Ascending aorta (tissue), 2 donors: ENCODE measurements at places on chromosomes 1 and 21.
A peak's percentile ranks its signal among the peaks of the same experiment; 100 is the strongest.

DNA sequence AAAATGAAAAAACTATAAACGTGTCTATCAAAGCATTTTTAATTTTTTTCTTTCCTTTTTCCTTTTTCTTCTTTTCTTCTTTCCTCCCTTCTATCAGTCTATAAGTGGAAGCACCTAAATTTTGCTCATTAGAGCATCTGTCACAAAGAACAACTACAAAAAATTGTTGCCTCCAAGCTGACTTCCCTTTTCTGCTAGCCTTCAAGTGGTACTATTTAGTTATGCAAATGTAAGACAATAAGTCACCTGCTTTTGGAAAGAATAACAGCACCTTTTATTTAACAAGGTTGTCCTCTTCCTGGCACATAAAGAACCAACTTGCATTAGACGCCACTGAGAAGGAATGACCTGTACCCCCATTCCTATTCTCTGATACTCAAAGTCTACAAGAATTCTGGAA lies 45.0 kb upstream of the C1orf53 start:
- no peak for DNase-seq

- DNase-seq, result no peak
Observed at GRCh38 chr1:182235952-182236650, 155.5 kb downstream of the GLUL start.

GRCh38 chr1:37471345-37472231 lies 2.8 kb upstream of the ZC3H12A start:
- DNase-seq, result peak; percentile 95

DNA sequence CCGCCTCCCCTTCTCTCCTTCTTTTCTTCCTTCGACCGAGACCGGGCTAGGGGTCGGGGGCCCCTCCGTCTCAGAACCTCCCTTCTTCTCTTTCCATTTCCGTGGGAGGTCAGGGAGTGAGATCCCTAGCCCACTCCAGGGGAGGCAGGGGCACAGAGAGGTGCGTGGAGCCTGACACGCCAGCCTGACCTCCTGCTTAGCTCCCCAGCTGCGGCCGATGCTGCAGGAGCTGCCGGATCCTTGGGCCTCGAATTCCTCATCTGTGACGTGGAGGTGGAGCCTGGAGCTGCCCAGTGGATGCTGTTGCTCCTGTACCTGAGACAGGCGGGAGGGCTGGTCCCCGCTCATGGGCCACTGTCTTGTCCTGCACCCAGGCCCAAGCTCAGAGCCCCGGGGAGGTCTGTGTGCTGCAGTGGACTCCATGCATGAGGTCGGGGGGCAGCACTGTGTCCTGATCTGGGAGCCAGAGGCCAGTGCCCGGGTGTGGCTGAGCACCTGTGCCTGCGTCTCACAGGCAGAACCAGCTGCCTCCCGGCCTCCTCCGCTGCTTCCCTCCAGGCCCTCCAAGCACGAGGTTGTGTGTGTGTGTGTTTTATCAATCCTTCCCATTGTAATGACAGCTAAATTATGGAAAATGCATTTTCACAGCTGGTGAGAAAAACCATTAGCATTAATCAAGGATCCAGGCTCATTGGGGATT lies 55.3 kb upstream of the TTC34 start:
- no peak for DNase-seq

DNA sequence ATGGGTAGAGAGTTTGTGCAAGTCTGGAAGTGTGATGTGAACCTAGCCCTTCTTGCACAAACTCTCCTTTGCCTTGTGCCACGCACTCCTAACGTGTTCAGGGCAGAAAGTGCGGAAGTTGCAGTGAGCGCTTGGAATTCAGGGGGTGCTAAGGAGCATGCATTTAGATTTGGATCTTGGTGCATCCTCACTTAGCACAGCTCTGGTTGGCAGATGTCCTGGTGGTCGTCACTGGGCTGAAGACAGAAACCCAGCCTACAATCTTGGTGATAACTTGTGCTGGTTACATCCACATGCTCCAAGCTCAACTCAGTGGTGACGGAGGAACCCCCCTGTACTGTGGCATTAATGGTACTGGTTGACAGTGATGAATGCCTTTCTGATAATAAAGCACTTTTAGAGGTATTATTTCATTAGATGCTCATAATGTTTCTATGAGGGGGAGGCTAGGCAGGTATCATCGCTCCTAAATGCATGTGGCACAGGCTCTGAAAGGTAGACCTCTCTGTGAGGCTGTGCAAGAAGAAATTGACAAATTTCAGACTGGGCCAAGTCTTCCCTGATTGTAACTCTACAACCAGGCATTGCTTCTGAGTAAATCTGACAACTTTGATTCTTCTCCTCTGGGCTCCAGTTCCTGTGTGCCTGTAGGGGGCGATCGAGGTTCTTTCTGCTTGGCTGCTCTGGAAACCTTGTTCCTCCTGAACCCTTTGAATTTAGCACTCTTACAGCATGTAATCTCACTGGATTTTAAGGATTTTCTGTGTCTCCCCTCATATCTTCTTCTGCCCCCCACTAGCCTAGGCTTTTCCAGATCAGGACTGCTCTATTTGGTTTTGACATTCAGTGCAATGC lies 40.6 kb downstream of the MAPKAPK2 start:
- DNase-seq, result peak; percentile 31

GRCh38 chr1:54121482-54122134 lies 31.2 kb downstream of the CDCP2 start:
- DNase-seq, result no peak

DNA sequence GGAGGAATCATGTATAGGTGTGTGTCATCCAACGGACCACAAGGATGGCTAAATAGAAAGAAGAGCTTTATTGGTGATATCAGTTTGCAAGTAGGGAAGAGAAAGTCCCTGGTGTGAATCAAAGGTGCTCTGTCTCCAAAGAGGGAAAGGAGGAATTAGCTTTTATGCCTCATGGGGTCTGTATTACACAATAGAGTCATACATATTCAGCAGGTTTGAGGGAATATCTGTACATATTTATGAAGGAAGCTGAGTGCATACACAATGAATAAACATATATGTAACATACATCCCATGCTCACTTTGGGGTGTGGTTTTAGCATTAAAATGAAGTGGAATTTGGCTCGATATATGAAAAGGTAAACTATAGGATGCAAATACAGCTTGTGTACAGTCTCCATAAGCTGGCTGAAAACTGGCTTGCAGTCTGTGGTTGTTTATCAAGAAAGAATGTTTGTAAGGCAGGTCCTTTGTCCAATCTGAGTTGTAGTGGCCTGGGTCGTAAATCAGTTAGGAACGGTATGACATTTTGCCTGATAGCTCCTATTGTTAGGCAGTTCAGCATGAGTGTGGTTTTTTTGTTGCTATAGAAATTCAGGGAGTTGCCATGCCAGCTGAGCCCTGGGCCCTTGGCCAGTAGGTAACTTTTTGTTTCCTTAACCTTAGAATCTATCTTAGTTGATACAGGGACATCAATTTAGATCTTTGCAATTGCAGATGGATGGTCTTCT lies 198.0 kb upstream of the ZP4 start:
- DNase-seq, result no peak

- no peak for DNase-seq
Observed at GRCh38 chr1:225926551-225927113, 2.6 kb upstream of the PYCR2 start.

DNA sequence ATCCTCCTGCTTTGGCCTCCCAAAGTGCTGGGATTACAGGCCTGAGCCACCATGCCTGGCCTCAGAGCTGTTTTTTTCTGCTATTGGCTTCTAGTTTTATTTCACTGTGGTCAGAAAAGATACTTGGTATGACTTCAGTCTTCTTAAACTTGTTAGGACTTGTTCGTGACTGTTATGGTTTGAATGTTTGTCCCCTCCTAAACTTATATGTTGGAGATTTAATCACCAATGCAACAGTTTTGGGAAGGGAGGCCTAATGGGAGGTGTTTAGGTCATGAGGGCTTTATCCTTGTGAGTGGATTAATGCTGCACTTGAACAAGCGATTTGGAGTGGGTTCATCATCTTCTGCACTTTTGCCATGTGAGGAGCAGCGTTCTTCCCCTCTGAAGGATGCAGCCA lies 24.5 kb upstream of the SOD1 start:
- no peak for DNase-seq

- DNase-seq, result peak; percentile 53
Observed at GRCh38 chr1:156663178-156663577, 14.0 kb downstream of the NES start.

DNA sequence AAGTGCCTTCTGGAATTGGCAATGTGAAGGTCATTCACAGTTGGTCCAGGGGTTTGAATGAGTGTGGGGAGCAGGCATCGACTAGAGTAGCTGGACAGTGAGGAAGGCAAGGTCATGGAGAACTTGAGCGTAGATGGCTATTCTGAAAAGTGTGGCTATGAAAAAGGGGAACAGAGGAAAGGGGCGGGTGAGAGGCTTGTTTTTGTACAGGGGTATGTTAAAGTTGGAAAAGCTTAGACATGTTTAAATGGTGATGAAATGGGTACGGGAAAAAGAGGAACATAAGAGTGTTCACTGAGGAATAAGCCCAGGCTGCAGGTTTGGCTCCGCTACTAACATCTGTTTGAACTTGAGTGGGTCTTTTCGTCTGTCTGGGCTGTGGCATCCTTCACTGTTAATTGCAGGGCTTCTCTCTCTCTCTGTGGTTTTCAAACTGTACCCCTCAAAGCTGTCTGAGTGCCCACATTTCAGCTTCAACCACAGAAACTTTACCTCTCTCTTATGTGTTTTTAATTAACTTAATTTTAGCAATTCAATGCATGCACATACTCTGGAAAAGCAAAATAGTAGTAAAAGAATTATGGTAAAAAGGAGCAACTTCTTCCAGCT lies 70.8 kb upstream of the COA6 start:
- no peak for DNase-seq

DNA sequence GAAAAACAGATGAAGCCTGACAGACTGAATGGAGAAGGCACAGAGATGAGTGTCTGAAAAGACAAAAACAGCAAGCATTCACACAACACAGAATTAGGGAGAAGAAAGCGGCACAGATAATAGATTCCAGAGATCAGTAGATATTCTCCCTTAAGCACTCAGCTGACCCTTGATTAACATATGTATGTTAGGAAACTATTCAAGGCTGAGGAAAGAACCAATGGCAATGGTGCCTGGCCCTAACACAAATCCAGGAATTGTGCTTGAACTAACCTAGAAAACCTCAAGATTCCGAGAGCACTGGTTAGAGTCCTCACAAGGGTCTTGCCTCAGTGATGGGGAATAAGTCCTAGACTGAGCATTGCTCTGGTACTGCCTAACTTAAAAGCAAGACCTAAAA lies 30.9 kb downstream of the KCNT2 start:
- DNase-seq, result no peak

DNA sequence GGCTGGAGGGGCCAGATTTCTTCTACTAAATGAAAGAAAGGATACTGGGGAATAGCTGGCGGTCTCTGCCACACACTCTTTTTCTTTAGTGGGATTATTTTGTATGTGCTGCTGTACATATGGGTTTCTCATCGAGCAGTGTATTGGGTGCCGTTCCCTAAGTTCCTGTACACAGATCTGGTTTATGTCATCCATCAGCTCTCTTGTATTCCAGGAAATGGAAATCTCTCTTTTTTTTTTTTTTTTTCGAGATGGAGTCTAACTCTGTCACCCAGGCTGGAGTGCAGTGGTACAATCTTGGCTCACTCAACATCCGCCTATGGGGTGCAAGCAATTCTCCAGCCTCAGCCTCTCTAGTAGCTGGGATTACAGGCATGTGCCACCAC lies 27.0 kb upstream of the NID1 start:
- DNase-seq, result no peak

DNA sequence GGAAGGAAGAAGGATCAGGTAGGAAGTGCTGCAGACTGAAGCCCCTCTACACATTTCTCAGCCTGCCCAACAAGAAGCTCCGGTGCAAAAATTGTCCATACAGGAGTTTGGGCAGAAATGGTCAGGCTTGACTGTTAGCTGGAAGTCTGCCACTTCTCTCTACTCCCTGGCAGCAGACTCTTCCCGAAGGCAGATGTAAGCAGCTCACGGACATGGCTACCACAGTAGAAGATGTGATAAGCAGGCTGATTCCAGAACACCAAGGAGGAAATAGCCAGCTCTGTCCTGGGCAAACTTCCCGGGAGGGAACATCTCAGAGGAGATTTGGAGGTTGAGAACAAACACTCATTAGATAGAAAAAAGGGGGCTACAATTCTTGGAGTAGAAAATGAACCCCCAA lies 52.6 kb downstream of the TRABD2B start:
- no peak for DNase-seq

GRCh38 chr1:200628223-200628881 lies 7.8 kb upstream of the KIF14 start:
- DNase-seq, result no peak

- no peak for DNase-seq
Observed at GRCh38 chr1:107829036-107829770, 135.8 kb downstream of the VAV3 start.

- DNase-seq, result no peak
Observed at GRCh38 chr21:42781150-42781970, 98.0 kb downstream of the WDR4 start.

GRCh38 chr1:55320891-55321290 lies 105.7 kb upstream of the USP24 start:
- DNase-seq, result no peak

DNA sequence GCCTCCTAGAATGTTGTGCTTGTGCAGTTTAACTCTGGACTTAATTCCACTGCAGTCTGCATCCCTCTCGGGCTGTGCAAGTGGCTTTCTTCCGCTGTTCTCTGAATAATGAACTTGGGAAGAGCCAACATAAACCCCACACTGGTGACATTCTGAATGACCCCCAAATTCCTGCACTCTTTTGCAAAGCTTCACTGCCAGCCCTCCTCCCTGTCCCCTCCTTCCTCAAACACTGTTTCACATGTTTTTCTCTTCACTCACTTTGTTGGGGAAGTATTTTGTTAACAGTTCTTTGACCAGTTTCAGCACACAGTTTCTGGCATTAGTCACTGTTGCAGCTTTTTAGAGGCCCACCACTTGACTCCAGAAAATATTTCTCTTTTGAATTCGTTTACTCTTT lies 39.7 kb downstream of the GNG12 start:
- no peak for DNase-seq

DNA sequence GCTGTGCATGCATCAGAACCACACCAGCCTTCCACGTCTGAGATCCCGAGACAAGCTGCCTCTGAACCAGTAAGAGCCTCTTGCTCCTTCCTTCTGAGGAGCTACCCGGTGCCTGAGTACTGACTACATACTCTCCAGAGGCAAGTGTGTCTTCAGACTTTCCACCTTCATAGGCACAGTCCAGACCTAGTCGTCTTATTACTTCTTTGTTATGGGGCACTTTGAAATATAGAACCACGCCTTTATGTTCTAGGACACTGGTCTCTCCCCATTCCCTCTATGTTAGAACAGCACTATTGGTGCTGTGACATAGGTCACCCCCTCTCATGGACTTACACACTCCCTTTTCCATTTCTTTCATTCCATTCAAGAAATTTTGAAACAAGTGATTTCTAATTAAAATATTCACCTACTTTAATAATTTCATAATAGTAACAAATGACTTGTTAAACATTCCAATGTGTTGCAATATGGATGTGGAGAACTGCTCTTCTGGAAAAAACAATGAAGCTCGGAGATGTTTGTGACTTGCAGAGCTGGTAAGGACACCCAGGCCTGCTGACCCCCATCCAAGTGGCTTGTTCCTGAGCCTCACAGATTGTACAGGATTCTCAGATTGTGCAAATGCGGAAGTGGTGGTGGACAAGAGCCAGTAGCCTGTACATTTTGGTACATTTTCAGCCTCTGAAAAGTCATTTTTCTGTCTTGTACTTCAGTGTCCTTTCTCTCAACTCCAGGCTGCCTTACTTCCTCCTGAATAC lies 76.1 kb upstream of the SIPA1L2 start:
- no peak for DNase-seq
